ENCODE measurements at places on chromosomes 7 and 10.
A peak's percentile ranks its signal among the peaks of the same experiment; 100 is the strongest.

- no peak for DNase-seq
Observed at GRCh38 chr10:49448924-49449323, 53.0 kb upstream of the DRGX start.

GRCh38 chr7:50662041-50662694 lies 97.0 kb upstream of the DDC start:
- DNase-seq, result no peak

DNA sequence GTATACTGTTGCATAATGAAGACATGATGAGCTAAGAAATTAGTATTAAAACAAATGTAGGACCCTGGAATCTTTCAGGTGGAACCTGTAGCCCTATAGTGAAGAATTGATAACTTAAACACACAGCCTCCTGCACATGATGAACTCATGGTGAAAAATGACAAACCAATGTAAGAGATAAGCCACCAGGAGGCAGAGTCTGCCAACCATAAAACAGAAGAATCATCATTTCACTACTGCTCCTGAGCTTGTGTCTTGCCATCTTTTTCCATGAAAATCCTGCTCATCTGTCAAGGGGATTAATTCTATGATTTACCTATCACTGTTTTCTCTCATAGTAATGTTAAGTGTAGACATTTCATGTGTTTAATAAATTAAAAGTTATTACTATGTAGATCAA lies 363.9 kb downstream of the MALRD1 start:
- DNase-seq, result no peak

DNA sequence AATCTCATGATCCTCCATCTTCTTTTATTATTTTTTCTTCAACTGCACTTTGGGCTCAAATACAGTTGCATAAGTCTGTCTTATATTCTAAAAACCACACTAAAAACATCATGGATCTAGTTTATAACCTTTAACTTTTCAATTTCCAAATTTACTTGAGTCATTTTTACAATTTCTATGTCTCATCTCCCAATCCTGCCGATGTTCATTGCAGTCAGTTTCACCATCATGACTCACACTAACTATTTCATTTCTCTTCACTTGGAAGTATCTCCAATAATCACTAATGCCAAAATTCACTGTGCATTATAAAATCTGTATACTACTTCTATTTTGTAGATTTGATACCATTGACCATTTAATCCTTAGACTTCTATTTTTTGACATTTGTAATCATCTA lies 806.9 kb upstream of the SORCS1 start:
- no peak for DNase-seq

- DNase-seq, result no peak
Observed at GRCh38 chr10:29849126-29849833, 210.1 kb downstream of the JCAD start.

- DNase-seq, result no peak
Observed at GRCh38 chr7:66315192-66315591, 110.1 kb downstream of the TPST1 start.

GRCh38 chr7:99752356-99752755 lies 17.4 kb upstream of the CYP3A7 start:
- DNase-seq, result no peak

DNA sequence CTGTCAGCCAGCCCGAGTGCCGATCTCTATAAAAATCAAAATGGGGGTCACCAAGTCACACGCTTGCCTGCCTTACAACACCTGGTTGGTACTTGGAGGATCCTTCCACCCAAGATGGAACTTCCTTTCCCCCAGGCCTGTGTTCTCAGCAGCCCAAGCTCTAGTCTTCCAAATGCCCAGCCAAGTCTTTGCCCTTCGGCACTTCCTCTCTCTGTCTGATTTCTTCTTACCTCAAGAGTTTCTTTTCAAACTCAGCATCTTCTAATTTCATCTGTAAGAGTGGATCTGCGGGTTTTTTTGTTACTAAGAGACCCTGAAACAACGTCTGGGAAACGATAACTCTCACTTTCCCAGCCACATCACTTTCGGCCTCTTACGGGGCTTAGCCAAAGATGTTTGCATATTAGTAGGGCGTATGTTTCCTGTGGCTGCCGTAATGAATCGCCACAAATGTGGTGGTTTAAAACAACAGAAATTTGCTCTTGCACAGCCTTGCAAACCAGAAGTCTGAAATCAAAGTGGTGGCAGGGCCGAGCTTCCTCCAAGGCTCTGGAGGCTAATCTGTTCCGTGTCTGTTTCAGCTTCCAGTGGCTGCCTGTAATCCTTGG lies 219.9 kb downstream of the TCF7L2 start:
- DNase-seq, result peak; percentile 50

- no peak for DNase-seq
Observed at GRCh38 chr7:124781907-124782734, 16.5 kb upstream of the GPR37 start.

DNA sequence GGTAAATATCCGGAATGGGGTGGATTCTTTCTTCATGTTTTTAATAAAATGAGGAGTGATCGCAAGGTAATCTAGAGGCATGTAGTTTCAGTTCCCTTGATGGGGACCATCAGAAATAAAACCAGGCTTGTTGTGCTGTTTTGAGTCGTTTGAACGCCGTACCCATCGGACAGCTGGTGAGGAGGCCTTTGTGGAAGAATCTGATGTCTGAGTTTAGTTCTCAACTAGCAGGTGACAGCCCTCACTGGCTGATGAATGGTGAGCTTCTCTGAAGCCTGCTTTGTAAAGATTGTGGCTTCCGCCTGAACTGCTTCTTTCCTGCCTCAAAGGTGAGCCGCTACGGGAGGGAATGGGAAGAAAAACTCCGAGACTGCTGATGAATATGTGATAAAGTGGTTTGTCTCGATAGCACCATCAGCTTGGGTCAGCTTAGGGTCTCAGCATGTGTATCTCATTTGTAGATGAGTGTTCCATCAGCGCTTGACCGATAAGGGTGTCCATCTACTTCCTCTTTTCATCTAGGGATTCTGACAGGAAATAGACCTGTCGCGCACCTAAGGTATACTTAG lies 977 bp downstream of the TMEM248 start:
- peak; percentile 57 for DNase-seq

- no peak for DNase-seq
Observed at GRCh38 chr10:31384589-31384949, 65.6 kb downstream of the ZEB1 start.

GRCh38 chr7:50197549-50197948 lies 104.5 kb upstream of the ZPBP start:
- DNase-seq, result peak; percentile 28

GRCh38 chr7:44100458-44101302 lies 3.5 kb upstream of the AEBP1 start:
- peak; percentile 41 for DNase-seq

GRCh38 chr7:102291056-102291915 lies 4.6 kb downstream of the SH2B2 start:
- DNase-seq, result peak; percentile 86

GRCh38 chr7:130379019-130379418 lies 1.3 kb upstream of the CPA1 start:
- no peak for DNase-seq

DNA sequence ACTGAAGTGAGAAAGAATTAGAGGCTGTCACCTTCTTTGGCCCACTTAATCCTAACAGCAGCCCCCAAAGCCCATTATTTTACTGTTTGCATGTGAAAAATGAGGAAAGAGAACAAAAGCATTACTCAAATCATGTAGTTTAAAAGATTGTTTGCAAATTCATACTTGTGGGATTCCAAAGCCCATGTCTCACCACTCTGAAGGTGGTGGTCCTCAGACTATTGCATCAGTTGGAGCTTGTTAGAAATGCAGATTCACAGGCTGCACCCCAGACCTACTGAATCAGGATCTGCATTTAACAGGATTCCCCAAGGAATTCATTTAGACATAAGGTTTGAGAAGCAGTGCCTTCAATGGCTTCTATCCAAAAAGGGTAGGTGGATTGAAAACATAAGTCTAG lies 93.7 kb upstream of the PDE1C start:
- no peak for DNase-seq

DNA sequence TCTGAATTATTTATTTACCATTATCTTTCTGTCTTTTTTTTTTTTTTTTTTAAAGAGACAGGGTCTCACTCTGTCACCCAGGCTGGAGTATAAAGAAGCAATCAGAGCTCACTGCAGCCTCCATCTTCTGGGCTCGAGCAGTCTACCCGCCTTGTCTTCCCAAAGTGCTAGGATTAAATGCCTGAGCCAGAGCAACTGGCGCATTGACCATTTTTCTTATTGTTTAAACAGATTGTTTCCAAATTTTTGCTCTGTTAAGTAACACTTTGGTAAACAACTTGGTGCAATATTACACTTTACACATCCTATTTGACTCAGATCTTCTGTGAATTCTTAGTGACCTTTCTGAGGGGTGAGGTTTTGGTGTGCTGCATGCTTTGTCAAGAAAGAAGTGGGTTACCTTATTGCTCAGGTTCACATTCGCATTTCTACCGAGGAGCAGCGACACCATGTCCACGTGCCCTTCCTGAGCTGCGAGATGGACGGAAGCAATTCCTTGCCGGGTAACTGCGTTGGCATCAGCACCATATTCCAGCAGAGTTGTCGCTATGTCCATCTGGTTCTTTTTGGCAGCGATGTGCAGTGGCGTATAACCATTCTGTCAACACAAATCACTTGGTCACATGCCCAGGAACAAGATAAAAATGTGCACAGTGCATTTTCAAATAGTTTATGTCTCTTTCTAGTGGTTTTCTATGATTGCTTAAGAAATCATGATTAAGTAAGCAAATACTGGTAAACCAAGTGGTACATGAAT lies 203.2 kb downstream of the ANK3 start:
- no peak for DNase-seq

DNA sequence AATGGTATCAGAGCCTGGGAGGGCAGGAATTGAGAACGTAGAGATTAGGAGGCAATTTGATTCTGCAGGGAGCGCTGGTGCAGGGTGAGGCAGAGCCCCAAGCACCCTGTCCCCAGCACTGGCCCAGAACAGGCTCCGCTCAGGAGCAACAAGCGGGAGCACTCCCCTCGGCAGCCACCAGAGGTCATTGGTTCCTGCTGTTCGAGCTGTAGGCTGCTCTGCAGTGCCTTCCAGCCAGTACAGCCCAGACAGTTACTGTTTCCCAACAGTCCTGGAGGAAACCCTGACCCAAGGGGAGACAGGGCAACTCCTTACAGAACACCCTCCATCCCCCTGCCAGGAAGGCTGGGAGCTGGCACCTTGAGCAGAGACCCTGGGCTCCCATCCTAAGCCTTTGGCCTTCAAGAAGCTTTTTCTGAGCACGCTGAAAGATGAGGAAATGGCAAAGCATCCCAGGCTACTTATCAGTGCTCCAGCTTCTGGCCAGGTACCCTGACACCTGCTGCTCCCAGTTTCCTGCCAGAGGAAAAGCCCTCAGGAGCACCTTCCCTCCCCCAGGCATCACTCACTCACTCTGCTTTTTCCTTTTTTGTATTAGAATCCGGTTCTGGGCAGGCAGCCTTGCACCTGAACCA lies 71.2 kb upstream of the EFCAB10 start:
- DNase-seq, result peak; percentile 79

DNA sequence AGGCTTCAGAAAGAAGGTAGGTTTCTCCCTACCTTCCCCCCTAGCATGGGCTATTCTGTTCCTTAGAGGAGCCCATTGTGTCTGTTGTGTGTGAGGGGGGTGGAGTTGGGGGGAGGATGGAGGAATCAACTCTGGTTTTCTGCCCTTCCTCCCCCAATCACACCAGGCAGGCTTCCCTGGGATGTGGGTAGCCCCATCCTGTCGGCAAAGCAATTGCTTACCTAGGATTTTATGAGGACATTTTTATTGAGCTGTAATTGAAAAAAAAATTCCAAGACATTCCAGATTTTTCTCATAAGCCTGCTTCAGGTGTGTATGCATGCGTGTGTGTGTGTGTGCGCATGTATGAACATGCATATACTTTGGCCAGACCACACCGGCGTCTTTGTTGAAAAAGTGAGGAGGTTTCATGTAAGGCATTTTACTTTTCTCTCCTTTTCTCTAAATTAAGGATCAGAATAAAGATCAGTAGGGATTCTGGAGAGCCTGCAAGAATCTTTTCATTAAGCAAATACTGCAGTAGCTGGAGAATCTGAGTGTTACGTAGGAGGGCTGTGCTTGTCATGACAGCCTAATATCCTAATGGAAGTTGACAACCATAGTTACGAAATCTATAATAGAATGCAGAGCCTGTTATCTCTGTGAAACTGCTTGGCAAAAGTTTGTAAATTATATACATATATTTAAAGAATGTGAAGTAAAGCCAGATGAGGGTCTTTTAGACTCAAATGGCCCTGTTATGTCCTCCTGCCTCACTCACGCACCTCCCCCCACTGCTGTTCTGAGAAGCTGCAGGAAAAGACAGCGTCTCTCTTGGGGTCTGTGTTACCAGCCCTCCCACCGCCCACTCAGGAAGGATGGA lies 27.3 kb upstream of the SAMD8 start:
- DNase-seq, result no peak

DNA sequence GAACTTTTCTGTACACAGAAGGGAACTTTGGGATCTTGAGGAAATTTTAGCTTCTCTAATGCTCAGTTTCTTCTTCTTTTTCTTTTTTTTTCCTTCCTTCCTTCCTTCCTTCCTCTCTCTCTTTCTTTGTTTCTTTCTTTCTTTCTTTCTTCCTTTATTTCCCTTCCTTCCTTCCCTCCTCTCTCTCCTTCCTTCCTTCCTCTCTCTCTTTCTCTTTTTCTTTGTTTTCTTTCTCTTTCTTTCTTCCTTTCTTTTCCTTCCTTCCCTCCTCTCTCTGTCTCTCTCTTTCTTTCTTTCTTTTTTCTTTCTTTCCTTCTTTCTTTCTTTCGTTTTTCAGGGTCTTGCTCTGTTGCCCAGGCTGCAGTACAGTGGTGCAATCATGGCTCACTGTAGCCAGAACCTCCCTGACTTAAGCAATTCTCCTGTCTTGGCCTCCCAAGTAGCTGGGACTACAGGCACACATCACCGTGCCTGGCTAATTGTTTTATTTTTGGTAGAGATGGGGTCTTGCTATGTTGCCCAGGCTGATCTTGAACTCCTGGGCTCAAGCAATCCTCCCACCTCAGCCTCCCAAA lies 58.6 kb upstream of the SDK1 start:
- DNase-seq, result no peak

DNA sequence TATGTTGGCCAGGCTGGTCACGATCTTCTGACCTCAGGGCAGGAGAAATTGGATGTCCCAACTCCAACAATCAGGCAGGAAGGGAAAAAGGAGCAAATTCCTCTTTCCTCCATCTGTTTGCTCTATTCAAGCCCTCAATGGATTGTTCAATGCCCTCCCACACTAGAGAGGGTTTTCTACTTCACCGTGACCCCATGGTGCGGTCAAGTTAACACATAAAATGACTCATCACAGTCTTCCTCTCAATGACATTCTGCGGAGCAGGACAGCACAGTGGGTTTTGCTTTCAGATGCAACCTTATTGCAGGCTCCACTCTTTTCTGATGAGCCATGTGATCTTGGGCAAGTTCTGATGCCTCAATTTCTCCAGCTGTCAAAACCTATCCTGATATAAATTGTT lies 364.9 kb downstream of the ANKRD30A start:
- no peak for DNase-seq

GRCh38 chr10:88127269-88127668 lies 263.8 kb downstream of the PTEN start:
- no peak for DNase-seq
